ENCODE measurements at places on chromosomes 3 and 15.

DNA sequence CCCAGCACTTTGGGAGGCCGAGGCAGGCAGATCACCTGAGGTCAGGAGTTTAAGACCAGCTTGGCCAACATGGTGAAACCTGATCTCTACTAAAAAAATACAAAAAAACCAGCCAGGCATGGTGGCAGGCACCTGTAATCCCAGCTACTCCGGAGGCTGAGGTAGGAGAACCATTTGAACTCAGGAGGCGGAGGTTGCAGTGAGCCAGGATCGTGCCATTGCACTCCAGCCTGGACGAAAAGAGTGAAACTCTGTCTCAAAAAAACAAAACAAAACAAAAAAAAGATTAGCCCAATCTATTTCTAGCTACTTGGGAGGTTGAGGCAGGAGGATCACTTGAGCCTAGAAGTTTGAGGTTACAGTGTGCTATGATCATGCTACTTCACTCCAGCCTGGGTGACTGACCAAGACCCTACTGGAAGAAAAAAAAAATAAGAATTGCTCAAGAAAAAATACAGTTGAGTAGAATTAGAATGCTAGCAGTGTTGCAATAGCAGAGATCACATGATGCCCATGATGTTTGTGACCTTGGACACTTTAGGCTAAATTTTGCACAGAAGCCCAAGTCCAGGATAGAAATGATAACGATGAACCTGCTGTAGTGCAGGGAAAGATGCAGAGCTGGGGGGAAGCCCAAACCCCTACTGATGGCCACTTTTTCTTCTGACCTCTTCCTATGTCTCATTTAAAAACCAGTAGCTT lies 162.2 kb downstream of the LPP start:
- DNase-seq: no peak

GRCh38 chr15:76335307-76336253 lies 993 bp upstream of the ISL2 start:
- no peak for DNase-seq

- DNase-seq: no peak
These were observed 50.0 kb downstream of the PLS1 start for GRCh38 chr3:142646020-142646785.

GRCh38 chr3:42376344-42376798 lies 34.0 kb downstream of the LYZL4 start:
- DNase-seq: peak; percentile 7

DNA sequence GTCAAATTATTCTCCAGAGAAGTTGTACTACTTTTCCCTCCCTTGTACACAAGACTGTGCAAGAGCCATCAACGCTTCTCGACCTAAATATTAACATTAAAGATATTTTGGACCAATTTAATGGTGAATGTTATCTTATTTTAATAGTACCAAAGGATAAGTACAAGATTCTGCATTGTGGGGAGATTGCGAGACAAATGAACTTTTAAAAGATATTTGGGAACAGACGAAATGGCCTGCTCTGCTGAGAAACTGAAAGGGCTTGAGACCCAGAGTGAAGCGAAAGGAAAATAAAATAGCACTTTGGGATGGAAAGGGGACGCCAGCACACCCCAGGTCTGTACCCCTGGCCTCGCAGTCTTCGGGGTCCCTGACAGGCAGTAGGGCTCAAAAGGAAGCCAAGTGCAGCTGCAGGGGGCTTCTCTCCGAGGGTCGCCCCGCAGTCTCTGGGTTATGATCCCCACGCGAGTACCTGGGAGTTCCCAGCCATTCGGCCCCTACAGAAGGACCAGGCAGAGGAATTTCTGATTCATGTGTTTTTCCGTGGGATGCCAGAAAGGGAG lies 97.6 kb upstream of the VGLL3 start:
- DNase-seq: no peak

GRCh38 chr3:151085227-151085888 lies at the start of gene MED12L:
Gene MED12L, plus strand, starts transcription at chr3:151085664. Its CDS starts 1,263 bp downstream, at chr3:151086927.
- DNase-seq: peak; percentile 1

GRCh38 chr3:186385856-186386602 lies 24.0 kb upstream of the DGKG start:
- DNase-seq: no peak

- DNase-seq: no peak
These were observed 10.8 kb upstream of the VILL start for GRCh38 chr3:37979541-37980461.

- DNase-seq: no peak
These were observed 39.4 kb downstream of the VGLL4 start for GRCh38 chr3:11604139-11604892.
